Neural crest cell (in vitro differentiated cells): ENCODE measurements at places on chromosomes 4 and X.

- no peak for DNase-seq
These were observed 17.8 kb downstream of the TIGD2 start for GRCh38 chr4:89129080-89129640.

DNA sequence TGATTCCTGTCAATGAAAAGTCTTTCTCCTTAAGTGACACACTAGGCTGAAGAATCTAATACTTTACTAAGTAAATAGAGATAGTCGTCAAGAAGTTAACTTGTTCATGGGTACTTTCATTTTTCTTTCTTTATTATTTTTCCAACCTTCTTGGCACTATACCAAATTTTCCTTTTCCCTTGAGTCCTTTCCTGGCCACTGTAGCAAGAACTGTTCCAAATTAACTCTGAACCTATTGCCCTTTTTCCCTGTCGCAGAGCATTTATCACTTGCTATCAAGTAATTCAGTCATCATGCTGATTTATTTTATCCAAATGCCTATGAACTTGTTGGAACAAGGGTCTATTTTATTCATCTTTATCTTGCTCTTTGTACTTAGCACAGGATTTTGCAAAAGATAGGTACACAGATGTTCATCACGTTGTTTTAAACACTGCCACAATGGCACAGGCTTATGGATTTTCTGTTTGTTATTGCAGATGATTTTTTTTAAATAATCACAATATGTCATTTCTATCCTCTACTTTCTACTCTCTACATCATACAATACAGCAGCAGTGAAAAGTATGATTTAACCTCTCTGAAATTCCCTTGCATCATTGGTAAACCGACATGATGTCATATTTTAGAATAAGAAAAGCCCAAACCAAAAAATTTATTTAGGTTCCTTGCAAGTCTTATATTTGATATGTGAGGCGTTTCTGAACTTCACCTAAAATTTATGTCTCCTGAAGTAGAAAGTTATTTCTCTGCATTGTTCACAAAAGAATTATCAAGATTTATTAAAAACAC lies 2352.3 kb downstream of the PCDH7 start:
- DNase-seq, result no peak

GRCh38 chr4:168384437-168385141 lies 66.0 kb upstream of the DDX60 start:
- no peak for DNase-seq

- DNase-seq, result no peak
These were observed 41.0 kb upstream of the LIMCH1 start for GRCh38 chr4:41496977-41497376.

- no peak for DNase-seq
These were observed 212.6 kb upstream of the AGTR2 start for GRCh38 chrX:115957862-115958490.

GRCh38 chr4:98546910-98547594 lies 111.4 kb downstream of the TSPAN5 start:
- DNase-seq, result no peak

DNA sequence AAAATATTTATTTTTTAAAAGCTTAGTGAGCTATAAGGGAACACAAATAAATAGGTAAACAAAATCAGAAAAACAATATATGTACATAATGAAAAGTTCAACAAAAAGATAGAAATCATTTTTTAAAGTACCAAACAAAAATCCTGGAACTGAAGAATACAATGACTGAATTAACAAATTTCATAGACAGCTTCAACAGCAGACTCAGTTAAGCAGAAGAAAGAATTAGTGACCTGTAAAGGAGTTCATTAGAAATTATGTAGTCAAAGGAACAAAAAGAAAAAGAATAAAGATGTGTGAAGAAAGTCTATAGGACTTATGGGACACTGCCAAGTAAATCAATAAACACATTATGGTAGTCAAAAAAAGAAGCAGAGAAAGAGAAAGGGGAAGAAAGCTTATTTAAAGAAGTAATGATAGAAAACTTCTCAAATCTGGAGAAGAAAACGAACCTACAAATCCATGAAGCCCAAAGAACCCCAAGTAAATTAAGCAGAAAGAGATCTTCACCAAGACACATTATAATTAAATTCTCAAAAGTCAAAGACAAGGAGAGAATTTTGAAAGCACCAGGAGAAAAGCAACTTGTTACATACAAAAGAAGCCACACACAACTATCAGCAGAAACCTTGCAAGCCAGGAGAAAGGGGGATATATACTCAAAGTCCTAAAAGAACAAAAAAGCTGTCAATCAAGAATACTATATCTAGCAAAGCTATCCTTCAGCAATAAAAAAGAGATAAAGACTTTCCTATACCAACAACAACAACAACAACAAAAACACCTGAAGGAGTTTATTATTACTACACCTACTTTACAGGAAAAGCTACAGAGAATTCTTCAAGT lies 338.9 kb downstream of the PTTG2 start:
- DNase-seq, result no peak

GRCh38 chr4:38948551-38948950 lies 80.9 kb downstream of the FAM114A1 start:
- DNase-seq, result no peak

GRCh38 chr4:111231281-111231680 lies 608.4 kb upstream of the PITX2 start:
- no peak for DNase-seq

DNA sequence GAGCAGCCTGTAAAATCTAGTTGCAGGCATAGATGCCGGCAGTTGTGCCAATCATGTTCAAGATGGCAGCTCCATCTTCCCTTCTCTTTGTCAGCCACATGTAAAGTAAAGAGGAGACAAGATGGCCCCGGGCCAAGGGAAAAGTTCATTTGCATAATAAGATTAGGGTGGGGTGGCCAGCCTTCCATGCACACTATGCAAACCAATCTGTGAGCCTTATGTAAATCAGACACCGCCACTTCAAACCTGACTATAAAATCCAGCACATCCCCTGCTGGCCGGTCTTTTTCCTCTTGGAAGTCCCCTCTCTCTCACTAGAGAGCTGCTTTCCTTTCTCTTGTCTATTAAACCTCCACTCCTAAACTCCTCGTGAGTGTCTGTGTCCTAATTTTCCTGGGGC lies 78.9 kb upstream of the CBR4 start:
- no peak for DNase-seq

DNA sequence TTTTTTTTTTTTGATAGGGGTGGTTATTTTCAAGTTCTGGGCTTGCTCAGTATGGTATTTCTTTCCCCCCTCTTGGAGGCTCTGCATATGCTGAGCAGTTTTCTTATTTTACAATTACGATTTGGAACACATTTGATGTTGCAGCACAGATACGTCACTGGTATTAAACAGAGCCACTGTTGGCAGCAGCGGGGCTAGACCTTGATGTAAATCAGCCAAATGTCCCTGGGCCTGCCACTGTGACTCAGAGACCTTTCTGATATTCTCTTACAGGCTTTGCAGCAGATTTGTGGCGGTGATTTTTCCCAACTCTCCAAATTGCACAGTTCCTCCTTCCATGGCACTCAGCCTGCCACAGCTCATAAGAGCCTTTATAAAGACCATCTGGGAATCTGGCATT lies 81.1 kb downstream of the VMA21 start:
- no peak for DNase-seq

DNA sequence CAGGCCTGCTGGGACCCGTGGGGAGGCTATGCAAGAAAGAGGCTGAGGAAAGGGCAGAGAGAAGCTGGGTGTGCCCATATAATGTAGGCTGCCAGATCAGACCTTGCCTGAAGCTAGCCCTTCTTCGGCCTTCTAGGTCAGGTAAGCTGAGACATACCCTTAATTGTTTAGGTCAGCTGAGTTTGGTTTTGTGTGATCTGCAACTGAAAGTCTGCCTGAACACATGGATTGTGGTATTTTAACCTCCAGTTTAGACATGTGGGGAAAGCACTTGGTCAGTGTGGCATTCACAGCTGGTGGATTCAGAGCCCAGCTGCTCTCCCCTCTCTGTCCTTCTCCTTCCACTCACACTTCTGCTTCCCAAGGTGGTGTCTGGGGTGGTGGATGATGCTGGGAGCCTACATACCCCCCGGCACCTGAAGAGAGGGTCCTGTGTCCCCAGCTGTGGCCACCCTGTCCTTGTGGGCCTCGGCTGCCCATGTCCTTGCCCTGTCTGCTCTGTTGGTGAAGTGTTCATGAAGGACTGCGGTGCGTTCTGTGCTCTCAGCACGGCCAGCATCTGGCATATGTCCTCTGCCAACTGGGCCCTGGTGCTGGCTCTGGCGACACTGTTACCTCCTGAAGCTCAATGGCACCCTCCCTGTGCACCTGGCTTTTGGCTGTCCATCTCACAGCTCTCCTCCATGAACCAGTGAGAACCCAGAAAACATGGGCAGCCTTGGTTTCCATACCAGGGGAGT lies 82.1 kb downstream of the NAT8L start:
- no peak for DNase-seq

DNA sequence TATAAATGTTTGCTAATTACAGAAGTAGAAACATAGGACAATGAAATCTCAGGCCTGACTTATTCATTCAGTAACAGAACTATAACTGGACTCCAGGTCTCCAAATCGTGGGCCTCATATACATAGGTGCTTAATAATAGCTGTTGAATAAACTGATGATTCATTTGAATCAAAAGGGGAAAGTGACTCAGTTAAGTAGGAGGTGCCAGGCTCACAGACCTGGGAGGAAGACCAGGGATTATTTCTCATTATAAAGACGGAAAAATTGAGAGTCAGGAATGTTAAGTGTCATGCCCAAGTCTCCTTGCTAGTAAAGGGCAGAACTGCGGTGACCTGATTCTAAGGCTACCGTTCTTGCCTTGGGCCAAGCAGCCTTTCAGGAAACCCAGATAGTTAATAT lies 131.5 kb downstream of the HS3ST1 start:
- no peak for DNase-seq

DNA sequence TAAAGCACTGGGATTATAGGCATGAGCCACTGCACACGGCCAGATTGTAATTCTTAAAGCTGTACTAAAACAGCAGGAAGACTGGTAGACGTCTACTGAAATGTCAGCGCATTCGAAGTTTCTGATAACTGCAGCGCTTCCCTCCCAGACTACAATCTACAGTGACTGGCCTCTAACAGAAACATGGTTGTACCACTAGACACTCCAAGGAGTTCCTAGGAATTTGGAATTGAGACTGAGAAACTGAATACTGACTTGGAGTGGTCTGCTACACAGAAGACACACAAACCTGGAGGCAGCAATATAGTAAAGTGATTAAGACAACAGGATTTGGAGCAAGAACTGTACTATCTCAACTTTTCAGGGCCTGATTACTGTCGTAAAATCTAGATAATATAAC lies 937 bp downstream of the HELQ start:
- no peak for DNase-seq

DNA sequence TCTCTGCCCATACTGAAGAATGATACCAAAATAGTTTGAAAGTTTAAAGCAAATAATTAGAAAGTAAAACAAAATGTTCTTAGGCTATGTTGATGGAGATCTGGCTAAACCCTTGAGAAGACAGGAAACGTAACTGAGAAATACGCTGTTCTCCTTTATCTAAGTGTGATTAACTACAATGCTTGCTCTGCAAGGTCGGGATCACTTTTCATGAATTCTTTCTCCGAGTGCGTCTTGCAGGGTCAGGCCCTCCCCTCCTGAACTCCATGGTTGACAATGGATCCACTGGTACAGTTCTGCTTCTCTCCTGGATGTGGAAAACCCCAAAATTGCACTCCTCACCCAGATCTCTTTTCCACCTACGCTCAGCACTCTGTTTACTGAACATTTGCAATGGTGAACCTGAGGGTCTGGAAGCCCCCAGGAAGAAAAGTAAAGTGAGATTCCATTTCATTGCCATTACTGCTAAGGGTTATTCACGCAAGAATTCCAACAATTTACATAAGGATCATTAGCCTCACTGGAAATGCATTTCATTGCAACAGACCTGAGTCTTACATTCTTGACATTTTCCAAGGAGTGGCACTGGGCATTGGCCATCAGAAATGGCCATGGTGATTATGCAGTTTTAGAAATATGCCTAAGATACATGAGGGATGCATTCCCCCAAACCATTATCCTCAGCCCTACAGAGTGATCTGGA lies 24.6 kb upstream of the WWC2 start:
- DNase-seq, result no peak

DNA sequence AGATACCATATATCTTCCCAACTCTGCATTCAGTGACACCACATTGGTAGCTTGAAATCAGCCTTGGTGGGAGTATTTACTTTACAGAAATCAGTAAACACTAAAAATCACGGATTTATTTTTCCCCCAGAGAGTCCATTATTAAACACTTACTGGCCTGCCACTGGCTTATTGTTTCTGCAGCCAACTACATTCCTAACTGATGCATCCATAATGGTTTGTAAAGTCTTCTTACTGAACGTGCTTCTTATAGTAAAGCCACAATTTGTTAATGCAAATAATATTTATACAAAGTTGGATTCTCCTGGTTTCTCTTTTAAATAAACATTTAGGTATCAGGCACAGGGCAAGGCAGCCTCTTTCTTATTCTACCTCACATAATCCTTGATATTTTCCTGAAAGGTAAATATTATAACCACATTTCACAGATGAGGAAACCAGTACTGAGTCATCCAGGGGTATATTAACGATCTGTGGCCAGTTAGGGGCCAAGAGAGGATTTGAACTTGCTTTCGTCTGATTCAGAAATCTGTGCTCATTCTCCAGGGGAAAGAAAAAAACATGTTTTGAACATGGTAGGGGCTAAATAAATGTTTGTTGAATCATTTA lies 136.5 kb downstream of the RAB28 start:
- DNase-seq, result no peak

DNA sequence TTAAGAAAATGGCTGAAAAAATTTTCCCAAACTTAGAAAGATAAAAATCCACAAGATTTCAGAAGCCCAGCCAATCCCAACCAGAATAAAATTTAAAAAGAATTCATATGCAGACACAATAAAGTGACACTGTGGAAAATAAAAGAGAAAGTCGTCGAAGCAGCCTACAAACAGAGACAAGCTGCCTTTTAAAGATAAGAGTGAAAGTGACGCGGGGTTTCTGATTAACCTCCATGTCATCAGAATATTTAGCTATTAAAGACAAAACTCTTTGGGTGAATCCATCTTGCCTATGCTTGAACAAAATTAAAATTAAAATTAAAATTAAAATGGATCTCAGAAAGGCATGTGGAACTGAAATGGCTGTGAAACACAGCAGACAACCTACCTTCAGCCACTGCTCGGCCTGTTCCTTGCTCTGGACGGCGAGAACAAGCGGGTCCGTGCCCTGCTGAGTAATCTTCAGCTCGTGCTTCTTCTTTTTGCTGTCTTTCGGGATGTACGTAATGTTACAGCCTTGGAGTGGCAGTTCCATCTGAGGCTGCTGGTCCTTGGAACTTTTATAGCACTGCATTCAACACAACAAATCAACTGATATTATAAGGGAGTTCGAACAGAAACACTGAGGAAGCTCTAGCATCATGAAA lies 101.4 kb downstream of the AFAP1 start:
- no peak for DNase-seq

DNA sequence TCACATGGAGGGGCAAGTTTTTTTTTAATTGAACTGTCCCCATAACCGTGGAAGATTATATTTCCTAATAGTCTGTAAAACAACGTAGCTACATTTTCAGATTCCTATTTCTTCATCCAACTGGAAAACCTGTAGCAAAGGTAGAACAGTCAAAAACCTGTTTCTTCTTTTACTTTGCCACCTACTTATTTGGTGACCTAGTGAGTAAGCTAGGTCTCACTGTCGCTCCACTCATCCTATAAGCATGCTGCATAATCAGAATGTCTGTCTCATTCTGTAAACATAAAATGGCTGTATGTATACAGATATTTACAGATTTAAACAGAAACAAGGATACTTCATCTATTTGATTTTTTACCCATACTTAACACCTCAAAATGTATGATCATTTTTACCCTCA lies 20.4 kb downstream of the MAML3 start:
- no peak for DNase-seq

GRCh38 chrX:68894513-68895340 lies 65.9 kb downstream of the EFNB1 start:
- no peak for DNase-seq

GRCh38 chr4:55722132-55722531 lies 86.0 kb upstream of the NMU start:
- DNase-seq, result no peak
